Placental epithelial cell (primary cell): ENCODE measurements at places on chromosomes 4 and X. TPM values are rescaled to one million over a fixed set of nuclear protein-coding genes. Genes with fewer than 3 reads are reported as not detected.

UCP1 gene
- total RNA-seq: 0.11 TPM in 1 of 2 replicates, not detected in the other

NUDT11 gene
- total RNA-seq: 2.4 and 3.1 TPM in 2 replicates

CTSO gene
- total RNA-seq: 5.9 and 10.6 TPM in 2 replicates

IL1RAPL1 gene
- total RNA-seq: under 0.01 TPM in 1 of 2 replicates, not detected in the other

DACH2 gene
- not detected in 2 replicates for total RNA-seq

FIP1L1 gene
- total RNA-seq: 43.9 and 55.0 TPM in 2 replicates

ZC4H2 gene
- 2.5 and 3.9 TPM in 2 replicates for total RNA-seq

INPP4B gene
- total RNA-seq: 4.3 and 11.0 TPM in 2 replicates

NLGN4X gene
- under 0.01 and 1.7 TPM in 2 replicates for total RNA-seq

AMOT gene
- total RNA-seq: 221 and 247 TPM in 2 replicates

CENPVL2 gene
- not detected in 2 replicates for total RNA-seq

HMX1 gene
- not detected in 2 replicates for total RNA-seq

SPANXN3 gene
- not detected in 2 replicates for total RNA-seq

CNOT6L gene
- total RNA-seq: 16.4 and 17.3 TPM in 2 replicates

P2RY10 gene
- not detected in 2 replicates for total RNA-seq

COX7B2 gene
- not detected in 2 replicates for total RNA-seq

OTUD6A gene
- total RNA-seq: not detected in 2 replicates

CT45A10 gene
- not detected in 2 replicates for total RNA-seq

PAGE1 gene
- total RNA-seq: not detected in 2 replicates

ZFP42 gene
- total RNA-seq: 54.6 and 59.4 TPM in 2 replicates

NAP1L2 gene
- under 0.01 TPM in 1 of 2 replicates, not detected in the other for total RNA-seq

ZNF732 gene
- 2.0 and 2.9 TPM in 2 replicates for total RNA-seq

VSIG4 gene
- not detected in 2 replicates for total RNA-seq

MAOA gene
- 12.2 and 50.3 TPM in 2 replicates for total RNA-seq

USP17L28 gene
- total RNA-seq: not detected in 2 replicates

ARL9 gene
- total RNA-seq: under 0.01 and 0.22 TPM in 2 replicates

C1QTNF7 gene
- 0.65 and 1.2 TPM in 2 replicates for total RNA-seq

NWD2 gene
- total RNA-seq: under 0.01 TPM in 2 replicates

NUDT10 gene
- total RNA-seq: 0.39 TPM in 1 of 2 replicates, not detected in the other

DRP2 gene
- total RNA-seq: under 0.01 and 0.11 TPM in 2 replicates

APLN gene
- 0.11 TPM in 1 of 2 replicates, not detected in the other for total RNA-seq

CHRDL1 gene
- not detected in 2 replicates for total RNA-seq

PPM1K gene
- total RNA-seq: 11.8 and 17.7 TPM in 2 replicates

KIF4A gene
- 2.7 and 4.1 TPM in 2 replicates for total RNA-seq

NCAPG gene
- total RNA-seq: 7.5 and 8.7 TPM in 2 replicates

PLAC8 gene
- 80.9 and 258 TPM in 2 replicates for total RNA-seq

RAB41 gene
- not detected in 2 replicates for total RNA-seq

MAGEH1 gene
- total RNA-seq: 57.0 and 58.1 TPM in 2 replicates

RADX gene
- 0.39 and 0.54 TPM in 2 replicates for total RNA-seq

CLCN4 gene
- total RNA-seq: 3.1 and 11.0 TPM in 2 replicates

ZNF827 gene
- total RNA-seq: 32.6 and 37.5 TPM in 2 replicates

APEX2 gene
- 11.8 and 17.5 TPM in 2 replicates for total RNA-seq

TCEAL3 gene
- 15.2 and 45.9 TPM in 2 replicates for total RNA-seq
